NCI-H2081 treated with DMSO at 0.1 percent for 48 hours (cell line): ENCODE measurements at places on chromosomes 1 and 21.

DNA sequence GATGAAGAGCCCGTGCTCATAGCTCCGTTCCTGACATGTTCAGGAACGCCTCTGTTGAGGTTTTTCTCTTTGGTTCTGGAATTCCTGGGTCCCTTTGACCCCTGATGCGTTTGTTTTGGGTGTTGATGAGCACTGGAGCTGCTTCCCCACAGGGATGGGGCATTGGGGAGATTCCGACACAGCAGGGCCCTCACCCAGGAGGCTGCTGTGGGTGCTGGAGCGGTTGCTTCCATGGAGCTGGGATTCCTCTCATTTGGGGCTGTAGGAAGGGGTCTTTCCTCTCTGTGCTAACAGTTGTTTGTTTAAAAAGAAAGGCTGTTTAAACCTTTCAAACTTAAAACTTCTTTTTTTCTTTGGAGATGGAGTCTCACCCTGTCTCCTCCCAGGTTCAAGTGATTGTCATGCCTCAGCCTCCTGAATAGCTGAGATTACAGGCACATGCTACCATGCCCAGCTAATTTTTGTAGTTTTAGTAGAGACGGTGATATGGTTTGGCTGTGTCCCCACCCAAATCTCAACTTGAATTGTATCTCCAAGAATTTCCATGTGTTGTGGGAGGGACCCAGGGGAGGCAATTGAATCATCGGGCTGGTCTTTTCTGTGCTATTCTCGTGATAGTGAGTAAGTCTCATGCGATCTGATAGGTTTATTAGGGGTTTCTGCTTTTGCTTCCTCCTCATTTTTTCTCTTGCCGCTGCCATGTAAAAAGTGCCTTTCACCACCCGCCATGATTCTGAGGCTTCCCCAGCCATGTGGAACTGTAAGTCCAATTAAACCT is 48.9 kb downstream of the SKI start:
- DNase-seq: no peak

GRCh38 chr1:101284021-101284420 is 47.2 kb downstream of the S1PR1 start:
- DNase-seq: no peak

DNA sequence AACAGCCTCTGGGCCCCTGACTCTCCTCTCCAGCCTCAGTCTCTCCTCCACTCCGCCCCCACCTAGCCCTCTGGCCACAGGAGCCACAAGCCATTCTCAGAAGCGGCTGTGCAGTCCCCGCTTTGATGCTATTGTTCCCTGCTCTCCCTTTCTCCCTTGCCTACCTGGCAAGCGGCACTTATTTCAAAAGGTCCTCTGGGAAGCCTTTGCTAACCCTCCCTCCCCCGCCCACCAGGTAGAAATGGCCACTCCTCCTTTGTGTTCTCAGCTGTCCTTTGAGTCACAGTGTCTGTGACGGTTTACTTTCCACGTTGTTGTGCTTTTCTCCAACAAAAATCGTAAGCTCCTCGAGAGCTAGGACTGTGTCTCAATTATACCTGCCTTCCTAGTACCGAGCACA is 338.4 kb upstream of the PROX1 start:
- no peak for DNase-seq

DNA sequence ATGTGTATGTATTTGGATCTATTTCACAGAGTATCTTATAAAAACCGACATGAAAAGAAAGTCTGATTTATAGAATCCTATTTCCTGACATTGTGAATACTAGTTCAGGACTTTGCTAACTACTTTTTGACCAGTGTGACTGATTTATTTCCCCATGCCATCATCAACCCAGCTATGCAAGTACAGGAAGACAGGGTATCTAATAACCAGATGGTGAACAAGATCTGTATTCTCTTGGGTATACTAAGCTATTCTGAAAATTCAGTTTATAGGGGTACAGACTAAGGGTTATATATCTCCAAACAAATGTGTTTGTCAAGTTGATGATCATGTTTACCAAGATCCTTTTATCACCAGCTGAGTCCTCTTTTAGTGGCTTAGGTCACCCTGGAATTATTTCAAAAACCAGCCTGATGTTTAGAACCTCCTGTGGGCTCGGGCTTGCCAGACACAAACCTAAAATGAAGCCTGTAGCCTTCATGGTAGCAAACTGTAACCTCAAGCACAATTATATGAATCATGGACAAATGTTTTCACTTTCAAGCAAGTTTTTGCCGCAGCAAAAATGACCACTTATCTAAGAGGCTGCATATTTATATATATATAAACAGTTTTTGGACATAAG is 185.1 kb downstream of the FGGY start:
- no peak for DNase-seq
